CD14-positive monocyte (primary cell): ENCODE measurements at places on chromosomes 3 and 15. TPM values are rescaled to one million over a fixed set of nuclear protein-coding genes. Genes with fewer than 3 reads are reported as not detected.
A peak's percentile ranks its signal among the peaks of the same experiment; 100 is the strongest.

Gene CORO2B
- not detected for polyA plus RNA-seq

GRCh38 chr3:125331243-125331642 lies 43.9 kb downstream of the ZNF148 start:
- DNase-seq = no peak

DNA sequence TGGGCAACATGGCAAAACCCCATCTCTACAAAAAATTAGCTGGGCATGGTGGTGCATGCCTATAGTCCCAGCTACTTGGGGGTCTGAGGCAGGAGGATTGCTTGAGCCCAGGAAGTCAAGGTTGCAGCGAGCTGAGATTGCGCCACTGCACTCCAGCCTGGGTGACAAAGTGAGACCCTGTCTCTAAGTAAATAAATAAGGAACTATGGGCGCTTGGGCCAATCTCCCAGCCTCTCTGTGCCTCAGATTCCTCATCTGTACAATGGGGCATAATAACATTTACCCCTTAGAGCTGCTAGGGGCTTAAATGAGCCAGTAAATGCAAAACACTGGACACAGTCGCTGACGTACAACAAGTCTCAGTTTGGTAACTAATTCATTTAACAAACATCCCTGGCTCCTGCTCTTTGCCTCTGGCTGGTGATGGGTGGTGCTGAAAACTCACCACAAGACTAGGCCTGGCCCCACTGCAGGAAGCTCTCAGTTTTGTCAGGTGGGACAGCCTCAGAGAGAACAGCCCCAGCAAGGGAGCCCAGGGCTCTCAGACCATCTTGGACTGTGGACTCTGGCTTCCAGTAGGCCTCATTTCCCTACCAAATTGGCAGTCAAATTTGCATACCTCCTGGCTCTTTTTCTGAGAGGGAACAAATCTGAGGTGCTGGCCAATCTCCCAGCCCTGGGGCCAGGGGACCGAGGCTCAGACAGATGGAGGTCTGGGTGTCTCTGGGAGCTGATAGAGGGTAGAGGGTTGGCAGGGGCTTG lies 6.4 kb upstream of the TBC1D2B start:
- peak; percentile 59 for DNase-seq

Gene RETNLB
- not detected for polyA plus RNA-seq

Gene ZNF717
- polyA plus RNA-seq = 4.2 TPM

- DNase-seq = peak; percentile 37
These were observed 56.4 kb downstream of the FEM1B start for GRCh38 chr15:68333775-68334470.
